Stimulated activated CD8-positive, alpha-beta memory T cell treated with anti-CD3 and anti-CD28 coated beads, Interleukin-12 subunit alpha, Interleukin-12 subunit beta, amount 100 ng/mL, for 4 hours (primary cell): ENCODE measurements at places on chromosomes 1 and 21.

GRCh38 chr1:159924025-159924790 is 1.1 kb downstream of the TAGLN2 start:
- DNase-seq: peak; percentile 55

DNA sequence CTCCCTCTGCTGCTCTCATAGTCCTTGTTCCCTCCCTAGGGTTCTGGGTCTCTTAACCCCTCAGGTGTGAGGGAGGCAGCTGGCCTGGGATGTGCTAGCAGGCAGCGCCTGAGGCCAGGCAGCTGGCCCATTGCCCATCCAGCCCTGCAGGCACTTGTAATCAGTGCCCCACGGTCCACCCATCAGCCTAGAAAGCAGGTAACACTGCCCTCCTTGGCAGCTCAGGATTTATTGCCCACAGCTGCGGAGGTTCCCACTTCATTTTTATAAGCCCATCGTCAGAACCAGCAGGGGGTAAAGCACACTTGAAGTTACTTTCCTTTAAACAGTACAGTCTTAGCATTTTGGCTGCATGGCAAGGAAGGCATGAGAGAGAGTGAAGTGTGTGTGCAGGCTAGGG is 70.6 kb downstream of the TMEM53 start:
- DNase-seq: no peak

- DNase-seq: no peak
These were observed 273.7 kb downstream of the SDCCAG8 start for GRCh38 chr1:243529512-243529911.

DNA sequence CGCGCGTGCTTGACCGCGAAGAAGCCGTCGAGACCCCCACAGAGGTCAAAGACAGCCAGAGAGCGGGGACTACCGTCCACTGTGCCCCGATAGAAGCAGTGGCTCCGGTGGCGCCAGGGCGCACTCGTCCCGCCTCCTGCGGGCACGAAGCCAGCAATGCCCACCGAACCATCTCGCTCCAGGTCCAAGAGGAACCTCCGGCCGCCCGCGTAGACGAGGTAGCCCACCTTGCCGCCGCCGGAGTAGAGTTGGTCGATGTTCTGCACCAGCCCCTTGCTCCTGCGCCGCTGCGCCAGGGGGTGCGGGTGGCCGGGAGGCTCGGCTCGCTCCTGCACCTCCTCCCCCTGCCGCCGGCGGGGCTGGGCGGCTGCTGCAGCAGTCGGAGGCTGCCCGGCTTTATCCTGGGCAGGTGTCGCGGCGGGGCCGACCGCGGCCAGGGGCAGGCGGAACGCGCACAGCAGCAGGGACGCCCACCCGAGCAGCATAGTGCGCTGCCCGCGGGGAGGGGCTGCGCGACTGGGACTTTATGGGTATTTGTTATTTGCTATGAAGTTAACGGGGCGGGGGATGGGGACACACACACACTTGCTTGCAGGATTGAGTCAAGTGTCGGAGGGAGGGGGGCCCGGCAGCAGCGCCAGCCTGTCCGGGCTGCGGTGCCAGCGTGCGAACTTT is 844 bp downstream of the ADAMTS5 start:
- no peak for DNase-seq

- no peak for DNase-seq
These were observed 1.2 kb downstream of the ALG14 start for GRCh38 chr1:95071539-95071938.
